ENCODE measurements at places on chromosomes 11 and 22.
A peak's percentile ranks its signal among the peaks of the same experiment; 100 is the strongest.

DNA sequence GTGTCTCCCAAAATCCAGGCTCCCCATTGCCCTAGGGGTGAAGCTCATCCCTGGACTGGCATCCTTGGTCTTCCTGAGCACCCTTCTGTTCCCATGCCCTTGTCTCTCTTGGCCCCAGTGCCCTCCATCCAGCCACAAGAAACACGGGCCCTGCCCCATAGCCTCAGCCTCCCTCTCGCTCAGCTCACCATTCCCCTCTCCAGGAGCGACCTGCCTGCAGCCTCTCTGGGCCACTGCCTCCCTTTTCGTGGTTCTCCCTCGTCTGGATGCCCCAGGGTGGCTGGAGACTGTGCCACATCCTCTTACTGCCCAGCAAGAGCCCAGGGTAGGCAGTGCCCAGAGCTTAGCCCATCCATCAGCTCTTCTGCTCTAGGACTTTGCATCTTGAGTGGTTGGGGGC lies 532.1 kb downstream of the TBC1D22A start:
- DNase-seq, result no peak

GRCh38 chr11:4991060-4991459 lies 3.6 kb upstream of the OR51L1 start:
- DNase-seq, result no peak

GRCh38 chr22:17741866-17742526 lies 32.3 kb downstream of the BID start:
- DNase-seq, result no peak

GRCh38 chr11:20109731-20110445 lies 50.4 kb downstream of the DBX1 start:
- DNase-seq, result peak; percentile 29

DNA sequence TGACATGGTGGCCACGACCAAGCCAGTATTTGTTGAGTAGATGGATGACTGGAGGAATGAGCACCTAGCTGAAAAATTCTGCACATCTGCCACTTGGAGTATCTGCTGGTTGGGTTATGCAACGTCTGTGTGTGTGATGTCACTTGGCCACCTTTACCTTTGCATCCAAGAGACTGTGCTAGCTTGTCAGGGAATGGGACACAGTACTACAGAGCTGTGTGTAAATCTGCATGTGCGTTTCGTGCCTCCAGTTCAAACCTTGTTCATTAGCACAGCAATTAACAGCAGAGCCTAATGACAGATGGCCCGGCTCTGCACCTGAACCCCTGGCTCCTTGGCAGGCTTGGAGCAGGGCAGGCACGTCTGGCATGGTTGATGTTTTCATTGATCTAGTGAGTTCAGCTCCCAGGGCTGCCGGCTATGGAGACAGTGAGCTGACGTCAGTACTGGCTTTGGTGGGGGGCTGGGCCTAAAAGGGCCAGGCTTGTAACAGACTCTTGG lies 188.4 kb upstream of the NAV2 start:
- DNase-seq, result peak; percentile 21

DNA sequence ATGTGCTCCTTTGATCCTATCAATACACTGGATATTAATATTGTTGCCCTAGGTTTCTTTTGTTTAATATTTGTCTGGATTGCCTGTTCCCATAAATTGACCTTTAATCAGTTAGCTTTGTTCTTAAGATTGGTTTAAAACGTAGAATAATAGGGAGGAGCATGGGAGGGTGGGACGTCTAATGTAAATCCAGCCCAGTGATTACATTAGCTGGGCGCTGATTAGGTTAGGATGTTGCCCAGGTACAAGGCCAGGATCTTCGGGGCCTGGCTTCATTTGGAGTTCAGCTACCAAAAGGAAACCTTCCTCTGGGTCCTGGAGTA lies at the start of gene SRSF8:
Gene SRSF8 (plus strand): TSS at position 204 of the 323 bp plus-strand sequence. CDS start 308 bp downstream, outside the sequence.
- no peak for DNase-seq
